ENCODE measurements at places on chromosomes 4 and X.
A peak's percentile ranks its signal among the peaks of the same experiment; 100 is the strongest.

- no peak for DNase-seq
Observed at GRCh38 chr4:26088433-26088928, 174.5 kb downstream of the SMIM20 start.

GRCh38 chr4:151653548-151653918, 107.3 kb downstream of the GATB start:
- DNase-seq = no peak

DNA sequence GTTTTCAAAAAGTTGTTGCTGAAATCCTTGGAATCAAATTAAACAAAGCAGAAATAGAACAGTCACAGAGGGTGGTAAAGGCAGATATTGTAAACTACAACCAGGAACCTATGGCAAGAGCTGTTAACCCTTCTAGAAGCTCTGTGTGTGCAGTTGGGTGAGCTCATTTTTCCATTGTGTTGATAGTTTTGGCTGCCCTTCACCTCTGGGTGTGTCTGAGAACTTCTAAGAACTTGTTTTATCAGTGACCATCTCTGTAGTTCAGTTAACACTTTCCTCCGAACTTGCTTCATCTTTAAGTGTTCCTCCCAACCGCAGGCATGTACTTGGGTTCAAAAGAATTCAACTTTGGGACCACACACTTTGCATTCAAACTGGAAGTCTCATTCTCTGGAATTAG, 32.7 kb downstream of the RBMX start:
- DNase-seq = no peak

DNA sequence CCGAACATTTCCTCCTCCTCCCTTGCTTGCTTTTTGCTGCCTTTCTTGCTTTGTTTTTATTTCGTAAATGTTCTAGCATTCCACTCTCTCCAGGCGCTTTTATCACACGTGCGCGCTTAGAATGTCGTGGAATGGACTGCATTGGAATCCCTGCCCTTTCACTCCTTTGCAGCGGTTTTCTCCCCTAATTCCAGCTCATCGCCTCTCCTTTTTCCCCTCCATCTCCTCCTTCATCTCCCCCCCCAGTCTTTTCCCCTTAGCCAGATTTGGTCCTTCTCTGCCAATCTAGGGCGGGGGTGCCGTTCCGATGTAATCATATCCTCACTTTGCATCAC, 579 bp downstream of the OGT start:
- DNase-seq = no peak

DNA sequence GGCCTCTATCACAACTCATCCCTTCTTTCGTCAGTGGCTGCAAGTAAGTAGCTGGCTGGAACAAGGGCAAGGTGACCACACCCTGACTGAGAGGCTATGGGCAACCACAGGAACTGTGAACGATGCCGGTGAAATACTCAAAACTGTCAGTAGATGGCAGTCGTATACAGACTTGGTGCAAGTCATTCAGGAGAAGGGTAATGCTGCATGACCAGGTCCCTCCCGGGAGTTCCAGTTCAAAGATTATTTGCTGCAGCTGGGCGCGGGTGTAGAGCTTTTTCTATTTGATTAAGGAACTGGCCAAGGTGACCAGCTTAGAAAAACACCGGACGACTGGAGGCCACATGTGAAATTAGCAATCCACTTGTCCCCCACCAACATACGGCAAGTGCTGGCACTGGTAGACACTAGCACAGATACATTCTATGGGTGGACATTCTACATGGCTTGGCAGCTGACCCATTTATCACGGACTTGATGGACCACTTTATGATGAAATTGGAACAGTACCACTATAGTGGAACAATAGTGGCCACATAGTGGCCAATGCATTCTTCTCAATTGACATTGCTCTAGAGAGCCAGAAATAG, 726.6 kb downstream of the TRAM1L1 start:
- peak; percentile 30 for DNase-seq

DNA sequence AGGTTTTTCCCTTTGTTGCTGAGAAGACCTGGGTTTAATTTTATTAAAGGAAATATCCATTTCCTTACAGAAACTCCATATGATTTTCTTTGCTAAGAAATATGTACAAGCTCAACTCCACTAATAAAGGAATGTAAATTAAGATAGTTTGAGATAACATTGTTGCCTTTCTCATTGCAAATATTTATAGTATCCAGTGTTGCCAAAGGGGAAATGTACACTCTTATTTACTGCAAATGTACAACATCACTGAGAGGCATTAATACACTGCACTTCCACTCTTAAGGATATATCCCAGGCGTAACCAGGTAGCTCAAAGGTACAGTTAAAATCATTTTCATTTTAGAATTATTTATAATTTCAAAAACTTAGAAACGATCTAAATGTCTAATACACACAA, 7.5 kb upstream of the LRBA start:
- DNase-seq = no peak

GRCh38 chr4:143140696-143141095, 44.0 kb upstream of the USP38 start:
- no peak for DNase-seq

DNA sequence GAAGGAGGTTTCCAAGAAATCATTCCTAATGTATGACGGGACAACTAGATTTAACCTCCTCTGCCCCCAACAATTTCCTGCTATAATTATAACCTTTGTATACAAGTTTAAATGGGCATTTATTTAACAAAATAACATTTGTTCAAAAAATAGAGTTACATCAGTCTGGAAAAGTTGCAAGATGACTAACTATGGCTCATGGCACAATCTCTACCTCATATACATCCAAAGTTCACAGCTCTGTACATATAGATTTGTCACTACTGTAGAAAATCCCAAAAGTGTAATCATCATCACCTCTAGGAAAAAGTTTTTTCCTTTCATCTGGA, 3.8 kb upstream of the RPS6KA3 start:
- DNase-seq = no peak

GRCh38 chr4:168461821-168462220, 18.5 kb downstream of the DDX60L start:
- DNase-seq = no peak

DNA sequence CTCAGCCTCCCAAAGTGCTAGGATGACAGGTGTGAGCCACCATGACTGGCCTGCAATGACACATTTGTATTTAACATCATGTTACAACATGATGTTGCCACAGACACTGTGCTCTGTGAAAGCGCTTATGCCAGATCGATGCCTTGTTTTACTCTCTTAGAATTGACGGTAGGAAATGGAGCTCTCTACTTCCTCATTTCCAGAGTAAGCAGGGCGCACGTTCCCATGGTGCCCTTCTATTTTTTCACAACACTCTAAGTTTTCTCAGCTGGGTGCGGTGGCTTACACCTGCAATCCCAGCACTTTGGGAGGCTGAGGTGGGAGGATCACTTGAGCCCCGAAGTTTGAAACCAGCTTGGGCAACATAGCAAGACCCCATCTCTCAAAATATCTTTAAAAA, 60.7 kb upstream of the DHRSX start:
- DNase-seq = no peak

GRCh38 chr4:150746156-150746555, 164.2 kb downstream of the MAB21L2 start:
- no peak for DNase-seq

DNA sequence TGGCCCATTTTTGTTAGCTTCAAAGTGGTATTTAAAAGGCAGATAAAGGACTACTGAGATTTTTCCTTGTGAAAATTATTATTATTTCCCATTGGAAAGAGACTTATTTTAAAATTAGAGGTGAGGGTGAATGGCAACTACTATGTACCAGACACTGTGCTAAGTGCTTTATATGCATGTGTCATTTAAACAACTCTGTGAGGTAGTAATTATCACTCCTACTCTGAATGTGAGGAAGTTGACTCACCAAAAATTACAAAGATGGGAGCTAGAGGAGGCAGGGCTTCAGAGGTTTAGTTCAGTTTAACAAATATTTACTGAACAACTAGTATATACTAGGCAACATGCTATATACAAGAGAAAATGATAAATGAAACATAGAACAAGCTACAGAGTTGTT, 78.2 kb downstream of the MSL3 start:
- DNase-seq = no peak

DNA sequence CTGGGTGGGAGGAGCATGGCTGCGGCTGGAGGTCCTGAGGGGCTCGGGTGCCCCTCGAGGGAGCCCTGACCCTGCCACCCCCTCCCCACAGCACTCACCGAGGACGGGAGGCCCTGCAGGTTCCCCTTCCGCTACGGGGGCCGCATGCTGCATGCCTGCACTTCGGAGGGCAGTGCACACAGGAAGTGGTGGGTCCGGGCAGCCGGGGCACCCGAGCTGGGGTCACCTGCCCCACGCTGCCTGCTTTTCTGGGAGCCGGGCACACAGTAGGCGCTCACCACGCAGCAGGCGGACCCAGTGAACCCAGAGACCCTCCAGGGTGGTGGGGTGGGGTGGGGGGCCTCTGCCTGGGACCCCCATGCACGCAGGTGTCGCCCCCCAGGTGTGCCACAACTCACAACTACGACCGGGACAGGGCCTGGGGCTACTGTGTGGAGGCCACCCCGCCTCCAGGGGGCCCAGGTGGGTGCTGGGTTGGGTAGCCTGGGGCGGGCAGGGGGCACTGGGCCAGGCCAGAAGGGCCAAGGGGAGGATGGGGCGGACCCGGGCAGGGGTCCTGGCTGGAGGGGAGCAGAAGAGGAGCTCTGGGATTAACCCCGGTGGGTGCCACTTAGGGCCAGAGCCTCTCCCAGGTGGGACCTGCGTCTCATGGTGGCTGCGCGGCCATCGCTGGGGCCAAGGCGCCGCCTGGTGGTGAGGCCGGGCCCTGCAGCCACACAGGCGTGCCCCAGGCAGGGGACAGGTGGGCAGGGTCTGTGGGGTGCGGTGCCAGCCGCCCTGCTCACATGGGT, 1.4 kb downstream of the HGFAC start:
- DNase-seq = peak; percentile 17

DNA sequence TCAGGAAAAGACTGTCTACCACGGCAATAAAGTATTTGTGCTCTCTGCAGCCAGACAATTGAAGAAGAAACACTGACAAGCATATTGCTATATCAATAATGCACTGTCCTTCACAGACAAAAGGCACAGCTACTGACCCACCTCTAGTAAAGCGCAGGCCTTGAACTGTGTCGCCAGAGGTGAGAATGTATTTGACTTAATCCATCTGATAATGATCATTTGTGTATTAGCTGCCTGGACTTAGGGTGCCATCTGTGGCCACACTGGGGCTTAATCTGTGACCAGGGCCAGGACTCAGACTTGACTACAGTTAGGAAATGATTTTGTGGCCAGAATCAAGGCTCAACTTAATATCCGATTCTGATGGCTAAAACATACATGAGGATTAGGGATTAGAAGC, 260.4 kb downstream of the SMARCA1 start:
- no peak for DNase-seq

- DNase-seq = no peak
Observed at GRCh38 chr4:76665153-76665552, 230.1 kb downstream of the SHROOM3 start.

DNA sequence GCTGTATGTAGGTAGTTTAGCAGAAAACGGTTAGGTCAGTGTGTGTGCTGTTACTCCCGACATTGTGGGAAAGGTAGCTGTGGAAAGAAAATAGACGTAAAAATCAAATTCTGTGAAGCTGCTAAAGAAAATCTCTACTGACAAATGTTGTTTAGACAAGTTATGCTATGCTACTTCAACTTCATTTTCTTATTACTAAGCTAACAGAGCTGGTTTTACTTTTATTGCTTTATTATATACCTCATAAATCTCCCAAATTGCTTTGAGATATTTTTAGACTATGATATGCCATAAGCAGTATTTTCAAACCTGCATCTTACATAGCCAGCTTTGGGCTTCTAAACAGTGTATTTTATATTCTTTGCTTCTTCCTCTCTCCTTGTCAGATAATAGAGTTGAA, 108.2 kb upstream of the PACRGL start:
- DNase-seq = no peak

DNA sequence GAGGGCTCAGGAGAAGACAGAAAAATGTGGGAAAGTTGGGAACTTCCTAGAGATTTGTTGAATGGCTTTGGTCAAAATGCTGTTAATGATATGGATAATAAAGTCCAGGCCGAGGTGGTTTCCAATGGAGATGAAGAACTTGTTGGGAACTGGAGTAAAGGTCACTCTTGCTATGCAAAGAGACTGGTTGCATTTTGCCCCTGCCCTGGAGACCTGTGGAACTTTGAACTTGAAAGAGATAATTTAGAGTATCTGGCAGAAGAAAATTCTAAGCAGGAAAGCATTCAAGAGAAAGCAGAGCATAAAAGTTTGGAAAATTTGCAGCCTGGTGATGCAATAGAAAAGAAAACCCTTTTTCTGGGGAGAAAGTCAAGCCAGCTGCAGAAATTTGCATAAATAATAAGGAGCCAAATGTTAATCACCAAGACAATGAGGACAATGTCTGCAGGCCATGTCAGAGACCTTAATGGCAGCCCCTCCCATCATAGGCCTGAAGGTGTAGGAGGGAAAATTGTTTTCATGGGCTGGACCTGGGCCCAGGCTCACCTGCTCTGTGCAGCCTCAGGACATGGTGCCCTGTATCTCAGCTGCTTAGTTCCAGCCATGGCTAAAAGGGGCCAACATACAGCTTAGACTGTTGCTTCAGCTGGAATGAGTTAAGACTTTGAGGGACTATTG, 203.8 kb downstream of the RELL1 start:
- DNase-seq = no peak

DNA sequence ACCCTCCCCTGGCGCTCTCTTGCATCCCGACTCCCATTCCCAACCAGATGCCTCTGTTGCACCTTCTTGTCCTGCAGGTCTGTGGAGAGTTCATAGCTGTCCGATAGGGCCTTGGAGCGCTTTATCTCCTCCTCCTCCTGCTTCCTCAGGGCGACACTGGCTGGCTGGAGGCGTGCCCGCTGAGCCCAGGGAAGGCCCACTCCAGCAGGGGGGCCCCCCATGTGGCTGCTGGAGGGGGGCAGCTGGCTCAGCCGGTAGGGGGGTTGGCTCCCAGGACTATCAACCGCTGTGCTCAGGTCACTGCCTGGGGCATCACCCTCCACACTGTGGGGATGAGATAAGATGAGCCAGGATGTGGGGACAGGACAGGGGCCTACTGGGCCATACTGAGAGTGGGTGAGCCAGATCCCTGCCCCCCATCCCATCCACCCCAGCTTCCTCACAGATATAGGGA, 25.6 kb downstream of the IQSEC2 start:
- DNase-seq = no peak

- no peak for DNase-seq
Observed at GRCh38 chrX:48531358-48531959, 8.1 kb upstream of the TBC1D25 start.

GRCh38 chrX:115906276-115906675, 264.3 kb upstream of the AGTR2 start:
- no peak for DNase-seq

DNA sequence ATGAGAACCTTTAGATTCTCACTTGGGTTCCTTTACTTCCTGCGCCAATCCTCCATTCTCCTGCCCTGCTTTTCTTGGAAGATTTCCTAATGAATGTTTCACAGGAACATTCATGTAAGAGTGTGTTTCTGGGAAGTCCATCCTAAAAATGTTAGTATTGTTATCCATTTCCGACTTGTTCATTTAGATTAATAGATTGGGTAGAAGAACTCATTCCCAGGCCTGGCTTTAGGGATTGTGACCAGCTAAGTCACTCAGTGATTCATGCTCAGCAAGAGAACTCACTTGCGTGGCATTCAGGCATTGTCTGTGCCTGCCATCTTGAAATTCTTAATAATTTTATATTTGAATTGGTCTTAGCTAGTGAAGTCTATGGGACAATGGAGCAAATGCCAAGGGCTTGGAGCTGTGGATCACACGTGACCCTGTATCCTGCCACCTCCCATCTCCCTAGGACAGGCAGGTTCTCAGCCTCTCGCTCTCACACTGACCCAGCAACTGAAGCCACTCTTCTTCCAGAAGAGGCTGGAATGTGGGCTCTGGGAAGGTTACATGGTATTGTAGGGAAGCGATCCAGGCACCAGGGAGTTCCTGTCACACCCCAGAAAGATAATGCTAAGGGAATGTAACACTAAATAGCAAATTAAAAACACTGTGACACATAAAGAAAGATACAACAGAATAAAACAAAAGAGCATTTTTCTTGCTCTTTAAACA, 562.1 kb downstream of the TMA16 start:
- no peak for DNase-seq

Data from NCI-H2171 treated with DMSO at 0.1 percent for 48 hours (cell line).